Activated T-cell treated with anti-CD3 and anti-CD28 coated beads, Interleukin-2, amount 50 U/mL, for 72 hours (primary cell): ENCODE measurements at places on chromosomes 7 and 10. TPM values are rescaled to one million over a fixed set of nuclear protein-coding genes. Genes with fewer than 3 reads are reported as not detected.

Gene OGDHL
- 0.67 TPM for total RNA-seq

Gene MSANTD7
- 19.8 TPM for total RNA-seq

Gene CALHM1
- total RNA-seq = not detected

Gene NPC1L1
- total RNA-seq = 0.25 TPM

Gene PNLIPRP1
- total RNA-seq = not detected

Gene ELN
- not detected for total RNA-seq

Gene PAPOLB
- total RNA-seq = not detected

Gene MYO1G
- total RNA-seq = 595 TPM

Gene WNT2
- not detected for total RNA-seq
